ENCODE measurements at places on chromosomes 3 and 15. TPM values are rescaled to one million over a fixed set of nuclear protein-coding genes. Genes with fewer than 3 reads are reported as not detected.

The SOX14 gene
- not detected for polyA plus RNA-seq

DNA sequence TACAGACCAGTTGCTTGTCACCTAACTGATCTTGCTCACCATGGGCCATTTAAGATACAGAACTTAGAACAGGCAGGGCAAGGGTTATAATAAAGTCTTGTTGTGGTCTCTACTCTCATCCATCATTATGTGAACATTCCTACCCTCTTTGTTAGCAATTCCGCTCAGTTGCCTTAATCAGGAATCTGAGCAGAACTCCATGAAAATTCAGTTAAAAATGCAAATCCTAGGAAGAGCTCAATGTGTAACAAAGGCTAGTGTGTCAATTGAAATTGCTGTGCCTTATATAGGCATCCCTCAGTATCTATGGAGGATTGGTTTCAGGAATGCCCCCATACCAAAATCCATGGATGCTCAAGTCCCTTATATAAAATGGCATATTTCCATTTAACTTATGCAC, 44.5 kb downstream of the CP start:
- DNase-seq = no peak

DNA sequence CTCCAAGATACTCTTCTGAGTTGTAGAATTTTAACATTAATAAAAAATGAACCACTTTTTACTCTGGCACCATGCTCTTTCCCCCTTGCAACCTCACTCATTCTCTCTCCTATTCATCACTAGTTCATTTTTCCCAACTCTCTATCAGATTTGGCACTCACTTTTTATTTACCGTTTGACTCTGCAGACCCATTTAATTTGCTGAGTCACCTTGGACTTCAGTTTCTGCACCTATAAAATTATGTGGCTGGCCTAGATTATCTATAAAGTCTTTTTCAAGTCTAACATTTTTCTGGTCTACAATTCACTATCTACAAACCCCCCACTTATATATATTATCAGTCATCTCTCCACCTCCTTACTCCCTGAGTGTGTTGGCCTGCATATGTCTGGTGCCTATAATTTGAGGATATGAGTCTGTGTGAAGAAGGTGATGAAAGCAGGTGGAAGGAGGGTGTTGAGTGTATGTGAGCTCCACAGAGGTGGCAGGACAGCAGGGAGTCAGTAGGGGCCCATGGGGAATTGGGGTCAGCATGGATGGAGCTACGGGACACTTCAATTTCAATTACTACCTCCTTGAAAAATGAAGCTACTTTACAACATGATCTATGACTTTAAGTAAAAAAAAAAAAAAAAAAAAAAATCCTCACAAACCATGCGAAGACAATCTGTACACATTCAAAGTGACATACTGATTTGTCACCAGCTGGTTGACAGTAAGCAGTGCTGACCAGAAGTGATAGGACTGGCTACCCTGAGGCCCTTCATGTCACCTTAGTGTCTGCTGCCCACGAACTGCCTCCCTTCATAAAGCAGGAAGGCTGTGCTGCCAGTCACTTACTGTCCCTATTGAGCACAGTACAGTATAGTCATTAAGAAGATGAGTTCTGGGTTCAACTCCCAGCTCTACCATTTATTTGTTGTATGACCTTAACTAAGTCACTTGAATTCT, 334.2 kb upstream of the IL12A start:
- DNase-seq = no peak

- no peak for DNase-seq
These were observed 7.6 kb downstream of the CMTM6 start for GRCh38 chr3:32495085-32495484.

The MYO1E gene
- 202 TPM for polyA plus RNA-seq

The SIDT1 gene
- 0.25 TPM for polyA plus RNA-seq

The CCDC13 gene
- 0.41 TPM for polyA plus RNA-seq

The TUSC7 gene
- not detected for polyA plus RNA-seq

DNA sequence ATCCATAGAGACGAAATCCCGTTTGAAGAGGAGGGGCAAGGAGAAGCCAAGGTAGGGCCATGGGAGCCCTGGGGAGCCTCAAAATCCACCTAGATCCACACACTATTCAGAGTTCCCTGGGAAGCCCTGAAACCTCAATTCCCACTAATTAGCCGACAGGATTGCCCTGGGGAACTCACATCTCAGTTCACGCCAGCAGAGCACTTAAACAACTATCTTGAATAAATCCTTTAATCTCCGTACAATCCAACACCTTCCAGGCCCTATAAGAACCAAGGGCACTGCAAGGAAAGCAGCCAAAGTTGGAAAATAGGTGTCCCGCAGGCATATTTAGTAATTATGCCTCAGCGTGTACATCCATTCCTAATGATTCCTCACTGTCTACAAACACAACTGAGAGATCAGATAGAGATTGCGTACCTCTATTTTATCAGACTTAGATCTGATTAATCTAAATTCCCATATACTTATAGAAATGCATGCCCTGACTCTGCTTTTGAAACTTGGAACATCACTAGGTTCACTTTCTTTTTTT, 25.6 kb upstream of the EIF4A2 start:
- no peak for DNase-seq

DNA sequence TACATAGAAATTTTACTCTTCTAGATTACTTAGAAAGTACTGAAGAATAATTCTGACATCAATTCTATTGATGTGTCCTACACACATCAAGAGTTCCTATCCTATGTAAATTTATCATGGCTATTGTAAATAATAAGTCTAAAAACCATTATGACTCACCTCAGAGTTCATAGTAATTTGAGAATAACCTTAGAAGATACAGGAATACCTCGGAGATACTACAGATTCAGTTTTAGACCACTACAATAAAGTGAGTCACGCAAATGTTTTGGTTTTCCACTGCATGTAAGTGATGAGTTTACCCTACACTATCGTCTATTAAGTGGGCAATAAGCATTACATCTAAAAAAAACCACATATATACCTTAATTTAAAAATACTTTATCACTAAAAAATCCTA, 74.8 kb downstream of the NR1I2 start:
- no peak for DNase-seq
